ENCODE measurements at places on chromosomes 2 and 18. TPM values are rescaled to one million over a fixed set of nuclear protein-coding genes. Genes with fewer than 3 reads are reported as not detected.

- no peak for DNase-seq
Measured at GRCh38 chr2:15674637-15675455, 83.2 kb downstream of the DDX1 start.

DNA sequence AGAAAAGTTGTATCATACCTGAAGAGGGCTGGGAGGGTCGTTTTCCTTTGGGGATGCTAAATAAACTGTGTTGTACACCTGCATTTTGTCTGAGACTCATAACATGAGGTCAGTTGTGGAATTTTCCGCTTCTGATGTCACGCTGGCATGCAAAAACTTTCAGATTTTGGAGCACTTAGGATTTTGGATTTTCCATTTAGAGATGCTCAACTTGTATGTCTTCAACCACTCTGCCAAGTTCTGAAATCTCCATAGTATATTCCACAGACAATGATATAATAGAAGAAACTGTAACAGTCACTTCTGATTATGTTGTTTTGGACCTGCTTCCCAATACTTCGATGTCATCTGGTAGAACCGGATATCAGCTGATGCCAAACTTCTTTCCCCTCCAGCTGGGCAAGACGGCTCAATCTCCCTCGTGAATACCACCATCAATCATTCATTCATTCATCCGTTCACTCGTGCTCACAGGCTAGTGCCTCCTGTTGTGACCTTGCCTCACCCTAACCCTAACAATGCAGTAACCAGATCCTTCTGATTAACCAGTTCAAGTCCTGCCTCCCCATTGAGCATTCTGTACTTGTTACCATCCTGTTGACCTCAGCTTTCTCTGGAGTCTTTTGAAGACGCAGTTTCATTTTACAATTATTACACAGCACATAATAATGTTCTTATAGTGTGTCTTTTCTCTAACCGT lies 5.3 kb upstream of the PLEKHH2 start:
- no peak for DNase-seq

ABCG5 gene
- total RNA-seq = not detected

ANKRD23 gene
- 14.4 TPM for total RNA-seq

LYG2 gene
- total RNA-seq = not detected

DNA sequence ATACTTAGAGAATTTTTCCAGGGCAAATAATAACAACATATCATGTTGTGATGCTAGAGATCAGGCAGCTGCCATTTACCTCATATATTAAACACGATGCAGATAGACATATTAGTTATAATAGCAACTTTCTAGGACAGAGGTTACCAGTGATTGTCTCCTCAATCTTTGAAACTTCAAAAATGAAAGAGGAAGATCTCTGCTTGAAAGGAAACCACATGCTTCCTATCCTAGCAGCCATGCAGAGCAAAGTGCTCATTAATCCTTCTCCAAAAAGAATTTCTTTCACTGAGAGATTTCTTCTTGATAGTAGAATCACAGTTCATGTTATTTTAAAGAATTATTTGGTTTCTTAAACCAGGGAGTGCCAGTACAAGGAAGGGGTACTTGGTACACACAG lies 317.2 kb downstream of the CPS1 start:
- no peak for DNase-seq

GRCh38 chr2:156647377-156648010 lies 211.3 kb downstream of the GPD2 start:
- DNase-seq = no peak

ZNF385B gene
- 0.14 TPM for total RNA-seq

USP40 gene
- total RNA-seq = 20.0 TPM

PPM1G gene
- 34.4 TPM for total RNA-seq

DNA sequence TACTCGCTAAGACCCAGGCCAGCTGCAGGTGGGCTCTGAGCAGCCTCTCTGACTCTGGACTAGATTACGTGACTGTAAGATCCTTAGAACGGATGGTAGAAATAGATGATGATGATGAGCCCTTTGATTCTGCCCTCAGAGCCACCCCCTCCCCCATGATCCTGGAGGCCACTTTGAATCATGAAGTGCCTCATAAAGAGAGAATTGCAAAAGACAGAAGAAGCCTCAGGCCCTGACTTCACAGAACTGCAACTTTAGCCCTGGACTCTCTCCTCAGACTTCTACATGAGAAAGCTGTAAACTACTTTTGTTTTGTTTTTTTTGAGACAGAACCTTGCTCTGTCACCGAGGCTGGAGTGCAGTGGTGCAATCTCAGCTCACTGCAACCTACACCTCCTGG lies 15.4 kb upstream of the TET3 start:
- DNase-seq = no peak

CCDC68 gene
- 5.1 TPM for total RNA-seq

SPOPL gene
- total RNA-seq = 13.5 TPM

DNA sequence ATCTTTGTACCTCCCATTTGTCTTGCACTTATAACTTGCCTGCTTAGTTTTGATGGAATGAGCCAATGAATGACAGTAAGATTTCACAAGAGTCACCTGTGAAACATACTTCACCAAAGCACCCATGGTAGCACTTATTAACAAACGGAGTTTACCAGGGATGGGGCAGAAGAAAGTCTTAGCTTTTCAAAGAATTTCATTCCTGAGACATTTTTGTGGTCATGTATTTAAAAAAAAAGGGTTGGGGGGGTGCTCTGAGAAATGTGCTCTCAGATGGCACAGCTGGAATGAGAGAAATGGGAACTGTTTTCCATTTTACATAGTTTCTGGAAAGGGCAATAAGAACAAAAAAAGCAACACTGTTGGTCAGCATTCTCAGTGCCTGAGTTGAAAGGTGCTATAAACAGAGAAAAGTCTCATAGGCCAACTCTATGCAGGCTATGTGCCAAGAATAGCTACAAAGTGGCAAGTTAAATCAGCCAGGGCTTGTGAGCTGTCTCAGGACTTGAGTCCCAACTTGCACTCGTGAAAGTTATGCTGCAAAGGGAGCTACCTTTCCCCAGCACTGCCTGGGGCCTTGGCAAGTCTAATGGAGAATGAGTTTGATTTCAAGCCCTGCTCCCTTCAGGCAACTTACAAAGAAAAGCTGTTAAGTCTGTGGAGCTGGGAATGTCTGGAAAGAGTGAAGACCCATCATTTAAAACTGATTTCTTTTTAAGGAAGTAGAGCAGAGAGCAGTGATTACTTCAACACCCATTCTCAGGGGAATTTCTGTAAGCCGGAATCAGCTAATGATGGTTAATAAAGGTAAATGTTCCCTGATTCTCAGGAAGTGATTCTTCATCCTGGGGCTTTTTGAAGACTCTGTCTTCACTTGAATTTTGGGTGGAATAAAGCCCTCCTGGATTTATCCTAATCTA lies 170.6 kb downstream of the SLC8A1 start:
- no peak for DNase-seq

DSEL gene
- total RNA-seq = 1.6 TPM

DNA sequence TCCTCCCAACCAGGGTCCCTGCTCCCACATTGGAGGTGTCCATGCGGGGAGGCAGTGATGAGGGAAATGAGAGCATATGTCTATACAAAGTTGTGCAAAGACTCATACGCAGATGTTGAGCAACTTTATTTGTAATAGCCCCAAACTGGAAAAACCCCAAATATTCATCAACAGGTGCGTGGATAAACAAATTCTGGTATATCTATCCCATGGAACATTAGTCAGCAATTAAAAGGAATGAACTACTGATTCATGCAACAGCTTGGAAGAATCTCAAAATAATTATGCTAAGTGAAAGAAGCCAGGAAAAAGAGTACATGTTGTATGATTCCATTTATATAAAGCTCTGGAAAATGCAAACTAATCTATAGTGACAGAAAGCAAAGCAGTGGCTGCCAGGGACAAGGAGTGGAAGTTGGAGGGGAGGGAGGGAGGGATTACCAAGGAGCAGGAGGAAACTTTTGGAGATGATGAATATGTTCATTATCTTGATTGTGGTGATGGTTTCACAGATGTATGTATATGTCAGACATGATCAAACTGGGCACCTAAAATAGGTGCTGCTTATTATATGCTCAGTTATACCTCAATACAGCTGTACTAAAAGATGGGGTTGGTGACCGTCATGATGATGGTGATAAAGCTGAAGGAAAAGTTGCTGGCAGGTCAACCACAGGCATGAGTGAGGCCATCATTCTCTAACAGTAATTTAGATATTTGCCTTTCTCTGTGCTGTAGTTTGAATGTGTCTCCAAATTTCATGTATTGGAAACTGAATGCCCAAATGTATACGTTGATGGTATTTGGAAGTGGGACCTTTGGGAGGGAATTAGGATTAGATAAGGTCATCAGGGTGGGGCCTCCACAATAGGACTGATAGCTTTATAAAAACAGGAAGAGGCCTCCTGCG lies 270.9 kb downstream of the CYP26B1 start:
- no peak for DNase-seq

XDH gene
- total RNA-seq = 0.05 TPM

PAX8 gene
- total RNA-seq = 0.44 TPM

CYP1B1 gene
- 17.7 TPM for total RNA-seq

TEKT4 gene
- total RNA-seq = not detected
